Stimulated activated CD8-positive, alpha-beta memory T cell treated with anti-CD3 and anti-CD28 coated beads, Interleukin-7, amount 100 ng/mL, for 1 hour (primary cell): ENCODE measurements at places on chromosomes 11 and 22.
A peak's percentile ranks its signal among the peaks of the same experiment; 100 is the strongest.

DNA sequence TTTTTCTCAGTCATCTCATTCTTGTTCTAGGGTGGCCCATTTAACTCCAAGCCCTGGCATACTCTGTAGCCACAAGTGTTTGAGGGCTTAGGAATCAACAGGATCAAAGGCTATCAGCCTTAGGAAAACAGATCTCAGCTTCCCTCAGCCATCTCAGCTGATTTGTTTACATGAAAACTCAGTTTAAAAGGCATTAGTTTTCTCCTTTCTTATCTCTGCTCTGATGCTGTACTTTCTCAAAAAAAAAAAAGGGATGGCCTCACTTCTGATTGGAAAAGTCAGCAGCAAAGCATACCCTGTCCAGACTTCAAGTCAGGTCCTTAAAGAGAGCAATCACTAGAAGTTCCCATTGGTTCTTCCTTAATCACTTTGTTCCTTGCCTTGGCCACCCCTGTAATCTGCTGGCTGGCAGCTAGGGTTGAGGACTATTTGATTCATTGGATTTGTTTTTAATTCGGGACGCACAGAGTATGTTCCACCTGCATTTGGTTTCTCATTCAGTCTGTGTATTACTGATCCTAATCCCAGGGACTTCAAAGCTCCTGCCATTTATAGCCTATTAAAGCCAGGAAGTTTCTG lies 102.8 kb downstream of the EXT2 start:
- DNase-seq: no peak

DNA sequence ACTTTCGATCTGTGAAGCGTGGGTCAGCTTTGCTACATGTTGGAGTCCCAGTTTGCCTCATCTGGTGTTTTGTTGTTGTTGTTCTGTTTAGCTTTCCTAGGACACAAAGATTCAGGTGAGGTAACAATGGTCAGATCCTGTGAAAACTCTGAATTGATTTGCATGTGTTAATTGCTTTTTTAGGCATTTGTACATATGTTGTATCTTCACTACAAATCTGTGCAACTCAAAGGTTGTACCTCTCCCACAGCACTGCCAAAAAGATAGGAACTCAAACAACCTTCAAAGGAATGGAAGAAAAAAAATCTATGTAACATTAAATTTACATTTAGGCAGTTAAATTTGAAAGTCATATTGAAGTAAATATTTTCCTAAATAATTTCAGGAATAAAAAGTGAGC lies 518.5 kb upstream of the TENM4 start:
- DNase-seq: no peak

GRCh38 chr22:48414651-48415050 lies 1413.0 kb downstream of the BRD1 start:
- no peak for DNase-seq

GRCh38 chr11:69008737-69009440 lies 4.2 kb downstream of the MRGPRF start:
- DNase-seq: no peak

- no peak for DNase-seq
These were observed 10.6 kb downstream of the MGAT3 start for GRCh38 chr22:39467390-39467895.

DNA sequence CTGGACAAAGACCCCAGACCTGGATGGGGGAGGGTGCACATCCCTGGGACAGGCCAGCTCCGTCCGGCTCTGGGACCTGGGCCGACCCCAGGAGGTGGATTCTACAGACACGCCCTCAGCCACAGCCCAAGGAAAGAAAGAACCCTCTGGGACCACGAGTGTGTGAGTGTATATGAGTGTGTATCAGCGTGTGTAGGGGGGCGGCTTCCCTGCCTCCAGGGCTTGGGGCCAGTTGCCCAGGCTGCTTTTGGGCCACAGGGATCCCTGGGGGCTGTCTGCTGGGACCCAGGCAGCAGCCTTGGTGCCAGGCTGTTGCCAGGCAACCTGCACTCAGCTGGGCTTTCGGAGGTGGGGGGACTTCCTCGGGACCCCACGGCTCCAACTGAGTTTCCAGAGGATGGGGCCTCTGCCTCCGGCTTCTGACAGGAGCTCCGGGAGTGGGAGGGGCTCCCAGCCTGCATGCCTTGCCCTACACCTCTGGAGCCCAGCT lies 8.9 kb downstream of the DUSP8 start:
- DNase-seq: no peak

- no peak for DNase-seq
These were observed 1128.8 kb upstream of the CCDC90B start for GRCh38 chr11:84414920-84415319.

DNA sequence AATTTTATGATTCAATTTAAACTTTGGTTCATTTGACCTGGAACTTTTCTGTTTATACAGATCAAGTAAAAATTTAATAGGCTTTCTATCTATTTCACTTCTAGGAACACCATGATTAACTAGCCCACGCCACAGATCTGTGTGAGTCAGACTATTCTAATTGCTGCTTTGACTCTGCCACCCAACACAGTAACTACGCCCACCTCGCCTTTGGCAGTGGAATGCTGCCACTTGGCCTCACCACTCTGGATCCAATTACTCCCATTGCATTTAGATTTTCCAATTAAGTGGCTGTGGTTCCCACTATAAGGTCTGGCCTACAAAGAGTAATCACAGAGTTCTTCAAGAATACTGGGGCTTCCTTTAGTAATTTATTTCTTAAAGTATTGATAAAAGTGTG lies 46.6 kb upstream of the LIN7C start:
- DNase-seq: no peak

DNA sequence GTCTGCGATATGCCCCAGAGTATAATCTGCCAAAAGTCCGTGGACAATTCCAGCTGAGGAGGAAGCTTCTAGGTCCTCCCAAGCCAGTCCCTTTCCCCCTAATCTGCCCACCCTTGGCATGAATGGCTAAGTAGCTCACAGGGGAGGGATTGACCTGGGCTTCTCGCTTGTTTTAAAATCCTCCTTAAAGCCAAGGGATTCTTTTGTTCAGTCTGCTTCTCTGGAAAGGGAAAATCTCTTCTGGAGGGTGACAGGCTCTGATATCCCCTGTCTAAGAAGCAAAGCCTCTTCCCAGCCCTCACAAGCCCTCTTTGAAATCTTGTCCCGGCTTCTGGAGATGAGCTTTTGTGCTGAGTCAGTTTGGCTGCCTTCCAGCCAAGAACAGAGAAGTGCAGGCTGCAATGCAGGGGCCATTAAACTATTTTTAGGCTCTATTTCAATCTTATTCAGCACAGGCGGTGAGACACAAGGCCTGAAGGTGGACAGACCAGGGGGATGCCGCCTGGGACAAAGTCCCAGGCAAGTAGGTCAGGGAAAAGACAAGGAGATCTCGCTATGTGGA lies 23.9 kb downstream of the NEFH start:
- DNase-seq: no peak

DNA sequence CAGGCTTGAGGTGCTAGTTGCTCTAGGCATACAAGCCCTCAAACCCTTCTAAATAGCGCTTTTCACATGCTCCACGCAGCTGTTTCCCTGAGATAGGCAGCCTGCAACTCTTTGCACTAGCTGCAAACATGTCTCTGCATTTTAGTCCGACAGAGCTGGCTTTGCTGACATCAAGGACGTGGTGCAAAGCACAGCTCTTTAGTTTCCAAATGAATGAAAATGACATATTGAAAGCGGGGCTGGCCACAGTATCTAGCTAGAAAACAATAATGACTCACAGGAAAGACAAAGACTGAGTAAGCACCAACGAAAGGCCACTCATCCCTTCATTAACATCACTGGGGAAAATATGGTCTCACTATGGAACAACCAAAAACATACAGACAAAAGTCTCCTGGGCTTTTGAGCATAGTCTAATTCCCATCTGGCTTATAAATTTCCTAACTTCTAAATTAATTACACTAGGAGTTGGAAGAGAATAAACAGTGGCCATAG lies 15.3 kb upstream of the ZC3H12C start:
- no peak for DNase-seq

- no peak for DNase-seq
These were observed 147.4 kb downstream of the BBOX1 start for GRCh38 chr11:27187848-27188621.

DNA sequence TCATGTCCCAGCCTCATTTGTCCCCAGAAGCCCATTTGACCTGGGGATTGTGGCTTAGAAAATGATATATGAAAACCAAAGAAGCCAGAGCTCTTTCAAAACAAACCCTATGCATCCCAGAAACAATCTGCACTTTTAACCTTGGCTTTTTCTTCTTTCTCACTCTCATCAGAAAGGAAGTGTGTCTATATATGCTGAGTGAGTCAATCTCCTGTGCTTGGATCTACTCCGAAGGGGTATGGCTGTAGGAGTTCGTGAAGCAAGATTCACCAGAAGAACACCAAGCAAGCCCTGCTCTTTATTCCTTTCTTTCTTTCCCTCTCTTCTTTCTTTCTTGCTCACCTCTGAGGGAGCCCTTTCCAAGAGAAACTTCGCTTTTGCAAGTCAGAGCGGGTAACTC lies 636 bp downstream of the PAMR1 start:
- no peak for DNase-seq

DNA sequence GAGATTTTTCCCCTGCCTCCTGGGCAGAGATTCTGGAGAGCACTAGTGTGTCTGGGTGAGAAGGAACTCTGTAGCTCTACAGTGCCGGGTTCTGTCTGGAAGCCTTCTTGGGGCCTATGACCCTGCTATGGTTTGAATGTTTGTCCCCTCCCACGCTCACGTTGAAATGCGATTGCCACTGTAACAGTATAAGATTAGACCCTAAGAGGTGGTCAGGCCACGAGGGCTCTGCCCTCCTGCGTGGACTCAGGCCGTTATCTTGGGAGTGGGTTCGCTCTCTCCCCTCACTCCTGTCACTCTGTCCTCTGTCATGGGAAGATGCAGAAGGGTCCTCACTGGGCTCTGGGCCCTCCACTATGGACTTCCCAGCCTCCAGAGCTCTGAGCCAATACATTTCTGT lies 3.5 kb downstream of the AP5B1 start:
- no peak for DNase-seq

DNA sequence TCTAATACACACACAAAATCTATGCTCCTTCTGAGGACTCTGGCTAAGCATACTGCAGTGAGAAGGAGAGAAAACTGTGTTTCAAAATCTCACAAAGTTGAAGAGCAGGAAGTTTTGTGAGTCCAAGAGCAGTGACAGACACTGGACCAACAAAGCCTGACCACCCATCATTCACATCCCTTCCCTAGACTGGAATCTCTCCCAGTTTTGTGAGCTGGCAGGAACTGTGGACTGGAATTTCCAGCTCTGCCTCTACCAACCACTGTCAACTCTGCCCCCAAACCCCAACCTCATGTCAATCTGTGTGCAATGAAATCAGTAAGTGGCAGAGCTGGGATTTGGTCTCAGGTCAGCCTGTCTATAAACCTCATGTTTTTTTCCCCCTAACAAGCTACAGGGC lies 112.6 kb downstream of the ARL14EP start:
- DNase-seq: no peak

GRCh38 chr11:65927904-65928397 lies 8.7 kb downstream of the DRAP1 start:
- DNase-seq: peak; percentile 48

DNA sequence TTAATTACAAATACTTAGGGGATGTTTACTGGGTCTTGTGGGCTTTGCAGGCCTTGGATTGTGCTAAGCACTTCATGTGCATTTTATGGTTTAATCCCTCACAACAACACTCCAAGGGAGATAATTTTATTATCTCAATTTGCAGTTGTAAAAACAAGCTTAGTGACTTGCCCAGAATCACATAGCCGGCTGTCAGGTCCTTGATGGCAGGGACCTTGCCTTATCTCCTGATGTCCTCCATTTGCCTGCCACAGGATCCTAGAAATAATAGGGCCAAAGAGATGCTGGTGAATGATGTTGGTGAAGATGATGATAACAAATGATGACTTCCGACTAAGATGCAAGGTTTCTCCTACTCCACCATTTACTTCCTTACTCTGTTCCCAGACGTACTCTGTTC lies 385.4 kb downstream of the TMEM135 start:
- DNase-seq: no peak

DNA sequence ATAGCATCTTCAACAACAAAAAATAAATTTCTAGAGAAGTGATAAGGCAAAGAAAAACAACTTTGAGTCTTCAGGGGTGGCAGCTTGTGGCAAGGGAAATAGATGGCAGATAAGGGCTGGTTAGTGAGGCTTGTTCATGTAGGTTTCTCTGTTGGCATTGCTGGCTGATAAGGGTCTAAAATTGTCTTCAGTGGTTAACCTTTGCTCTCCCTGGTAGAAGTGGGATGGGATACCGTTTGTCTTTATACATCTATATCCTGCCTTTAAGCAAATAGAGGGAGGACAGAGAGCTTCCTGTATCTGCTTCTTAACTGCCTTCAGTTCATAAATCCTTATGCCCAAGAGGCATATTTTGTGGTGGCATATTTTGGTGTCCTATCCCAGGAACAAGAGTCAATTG lies 57.1 kb downstream of the TRAF6 start:
- no peak for DNase-seq

- no peak for DNase-seq
These were observed 4.5 kb downstream of the IGLL1 start for GRCh38 chr22:23575601-23576000.

- no peak for DNase-seq
These were observed 173.4 kb downstream of the ARHGAP42 start for GRCh38 chr11:100860318-100861155.

- DNase-seq: no peak
These were observed 1.6 kb downstream of the BSX start for GRCh38 chr11:122979815-122980595.

DNA sequence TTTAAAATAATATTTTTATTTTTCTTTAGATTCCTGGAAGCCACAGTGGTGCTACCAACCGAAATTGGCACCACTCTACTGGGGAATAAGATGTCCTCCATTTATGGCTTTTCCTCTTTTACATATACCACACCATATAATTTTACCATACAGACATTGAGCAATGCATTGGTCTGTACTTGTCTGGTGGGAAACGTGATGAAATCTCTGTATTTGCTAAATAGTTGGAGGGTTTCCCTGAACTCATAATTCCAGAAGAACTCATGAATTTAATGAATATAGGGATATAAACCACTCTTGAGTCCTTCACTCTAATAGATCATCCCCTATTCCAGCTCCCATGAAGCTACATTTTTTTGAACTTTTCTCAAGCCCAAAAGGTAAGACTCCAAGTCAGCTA lies 28.0 kb upstream of the MMP13 start:
- no peak for DNase-seq

DNA sequence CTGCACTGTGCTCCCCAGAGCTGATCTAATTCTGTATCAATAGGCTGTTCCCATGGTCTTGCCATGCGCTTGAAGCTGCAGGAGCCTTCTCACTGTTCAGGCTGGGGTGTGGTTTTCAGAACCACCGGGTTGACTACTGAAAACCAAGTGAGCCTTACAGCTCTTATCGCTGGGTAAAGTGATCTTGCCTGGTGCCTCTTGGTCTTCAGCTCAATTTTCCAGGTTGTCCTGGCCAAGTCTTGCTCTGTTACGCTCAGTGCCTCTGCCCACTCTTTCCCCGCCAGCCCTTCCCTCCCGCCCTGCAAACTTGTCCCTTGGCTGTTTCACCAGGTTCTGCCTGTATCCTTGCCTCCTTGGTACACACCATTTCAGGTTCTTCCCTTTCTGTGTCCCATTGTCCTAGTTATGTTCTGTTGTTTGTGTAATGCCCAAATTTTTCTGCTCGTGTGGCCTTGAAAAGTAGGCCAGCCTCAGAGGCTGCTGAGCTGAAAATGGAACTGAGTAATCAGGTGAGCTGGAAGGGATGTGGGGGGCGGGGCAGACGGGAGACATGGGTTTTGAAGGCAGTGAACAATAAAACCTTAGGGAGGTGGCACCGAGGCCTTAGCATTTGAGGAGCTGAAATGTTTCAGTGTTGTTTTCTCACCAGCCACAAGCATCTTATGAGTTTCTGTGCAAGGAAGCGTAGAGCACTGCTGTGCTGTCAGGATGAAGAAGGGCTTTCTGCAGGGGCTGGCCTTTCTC lies 11.2 kb downstream of the PEX26 start:
- DNase-seq: no peak
